ENCODE measurements at places on chromosomes 4 and X.

DNA sequence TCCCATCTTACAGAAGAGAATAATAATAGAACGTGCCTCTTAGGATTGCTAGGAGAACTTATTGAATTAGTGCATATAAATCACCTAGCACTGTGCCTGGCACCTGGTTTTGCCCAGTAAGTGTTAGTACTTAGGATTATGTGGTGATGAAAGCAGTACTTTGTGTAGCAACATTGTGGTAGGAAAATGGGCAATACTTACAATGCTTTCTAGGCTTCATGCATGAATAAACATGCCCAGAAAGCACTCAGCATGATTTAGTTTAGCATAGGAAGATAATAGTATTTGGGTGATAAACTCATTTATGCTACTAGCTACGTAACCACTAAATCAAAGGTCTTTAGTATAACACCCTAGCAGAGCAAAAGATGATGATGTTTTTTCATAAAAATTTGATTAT, 105.6 kb downstream of the NEUROG2 start:
- no peak for DNase-seq

GRCh38 chr4:110705440-110705782, 82.5 kb upstream of the PITX2 start:
- DNase-seq, result no peak

DNA sequence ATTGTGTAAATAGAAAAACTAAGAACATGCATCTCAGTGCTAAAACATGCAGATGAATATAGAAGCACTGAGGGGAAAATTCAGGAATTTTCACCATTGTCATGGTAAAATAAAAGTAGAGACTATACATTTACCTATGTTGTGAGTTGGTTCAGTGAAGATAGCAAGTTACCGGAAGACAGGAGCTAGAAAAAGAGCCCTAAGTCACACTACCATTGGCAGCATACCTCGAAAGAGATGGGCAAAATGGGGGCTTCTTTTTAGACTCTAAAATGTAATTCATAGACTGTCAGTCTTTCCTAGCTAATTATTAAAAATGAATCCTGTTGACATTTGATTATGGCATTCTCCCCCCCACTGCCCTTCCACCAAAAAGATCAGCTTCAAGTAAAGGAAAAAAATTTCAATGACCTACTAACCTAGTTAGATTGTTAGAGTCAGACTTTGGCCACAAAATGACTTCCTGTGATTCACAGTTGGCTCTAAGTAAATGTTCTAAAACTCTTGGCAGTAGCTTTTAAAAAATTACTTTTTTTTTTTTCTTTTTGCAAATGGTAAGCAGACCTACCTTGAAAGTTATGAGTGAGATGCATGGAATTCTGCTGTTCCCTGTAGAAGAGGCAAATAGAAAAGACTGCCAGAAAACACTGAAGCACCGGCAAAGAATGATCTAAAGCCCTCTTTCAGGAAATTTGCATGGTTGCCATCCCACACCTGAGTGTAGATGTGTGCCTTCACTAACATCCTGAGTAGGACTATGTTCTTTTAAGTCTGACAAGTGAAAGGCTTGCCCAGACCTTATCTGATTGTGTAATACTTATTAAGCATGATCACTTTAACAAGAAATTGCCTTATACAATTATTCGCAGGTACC, 26.4 kb upstream of the ARSJ start:
- DNase-seq, result no peak

DNA sequence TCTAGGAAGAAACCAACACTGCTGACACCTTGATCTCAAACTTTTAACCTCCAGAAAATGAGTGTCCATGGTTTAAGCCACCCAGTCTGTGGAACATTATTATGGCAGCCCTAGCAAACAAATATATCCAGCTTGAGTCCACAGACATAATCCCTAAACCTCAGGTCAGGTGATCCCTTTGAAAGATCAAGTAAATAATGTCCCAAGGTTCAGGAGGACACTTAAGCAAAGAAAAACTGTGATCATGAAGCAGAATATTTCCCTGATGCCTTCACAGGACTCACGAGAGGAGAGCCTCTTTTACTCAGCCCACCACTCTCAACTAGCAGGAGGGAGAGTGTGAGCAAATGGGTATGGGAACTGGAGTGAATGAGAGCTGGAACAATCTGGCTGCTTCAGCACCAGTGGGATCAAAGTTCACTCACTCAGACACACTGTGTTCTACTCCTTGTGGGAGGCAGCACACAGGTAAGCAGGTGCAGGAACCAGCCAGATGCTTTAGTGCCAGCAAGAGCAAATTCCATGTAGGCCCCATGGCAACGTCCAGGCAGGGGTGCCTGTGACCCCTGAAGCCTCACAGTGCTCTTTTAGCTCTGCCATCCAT, 608.4 kb downstream of the RAB28 start:
- no peak for DNase-seq

GRCh38 chrX:38183596-38183995, 37.1 kb downstream of the SRPX start:
- DNase-seq, result no peak

GRCh38 chr4:45640281-45640680, 483.6 kb downstream of the GABRG1 start:
- DNase-seq, result no peak

DNA sequence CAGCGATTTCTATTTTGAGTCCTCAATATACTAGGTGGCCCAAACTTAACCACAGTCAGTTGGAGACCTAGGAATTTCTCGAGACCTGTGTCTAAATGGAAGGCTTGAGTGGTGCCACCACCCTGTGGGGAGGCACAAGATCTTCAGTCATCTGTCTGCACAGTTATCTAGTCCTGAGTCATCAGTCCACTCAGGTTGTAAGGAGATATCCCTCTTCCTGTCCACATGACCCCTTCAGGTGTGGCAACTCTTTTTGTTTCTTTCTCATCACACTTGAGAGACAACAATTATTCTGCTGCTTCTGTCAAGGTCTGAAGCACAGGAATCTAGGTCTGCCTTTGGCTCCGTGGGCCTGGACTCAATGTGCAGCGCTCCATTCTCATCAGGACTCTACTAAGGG, 64.4 kb upstream of the IBSP start:
- no peak for DNase-seq
